ENCODE measurements at places on chromosomes 4 and X.

- no peak for DNase-seq
Observed at GRCh38 chr4:17817027-17817426, 6.2 kb downstream of the NCAPG start.

GRCh38 chr4:123699880-123700771 is 303.5 kb downstream of the SPRY1 start:
- DNase-seq: no peak

- DNase-seq: no peak
Observed at GRCh38 chrX:31356275-31357212, 284.7 kb upstream of the FTHL17 start.

DNA sequence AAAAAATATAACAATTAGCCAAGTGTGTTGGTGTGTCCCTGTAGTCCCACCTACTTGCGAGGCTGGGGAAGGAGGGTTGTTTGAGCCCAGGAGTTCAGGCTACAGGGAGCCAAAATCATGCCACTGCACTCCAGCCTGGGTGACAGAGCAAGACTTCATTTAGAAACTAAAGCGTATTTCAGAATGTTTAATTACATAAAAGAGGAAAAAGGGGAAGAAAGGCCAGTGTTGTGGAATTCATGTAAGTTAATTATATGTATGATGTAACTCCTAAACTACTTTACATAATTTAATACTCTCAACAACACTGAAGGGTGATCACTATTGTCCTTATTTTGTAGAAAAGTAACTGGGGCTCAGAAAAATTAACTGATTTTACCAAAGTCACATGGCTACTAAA is 67.2 kb upstream of the HOPX start:
- DNase-seq: no peak

DNA sequence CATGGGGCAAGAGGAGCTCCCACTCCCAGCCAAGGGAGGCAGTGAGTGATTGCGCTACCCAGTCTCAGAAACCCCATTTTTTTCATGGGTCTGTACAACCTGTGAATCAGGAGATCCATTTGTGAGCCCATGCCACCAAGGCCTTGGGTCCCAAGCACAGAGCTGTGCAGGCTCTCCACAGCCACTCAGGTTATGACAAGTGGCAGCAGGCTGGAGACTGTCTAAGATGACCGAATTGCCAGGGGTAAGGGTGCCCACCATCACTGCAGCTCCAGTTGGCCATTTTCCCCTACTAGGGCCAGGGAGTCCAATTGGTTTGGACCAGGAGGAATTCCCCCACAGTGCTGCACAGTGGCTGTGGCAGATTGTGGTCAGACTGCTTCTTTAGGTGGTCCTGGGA is 407.5 kb upstream of the KLHL4 start:
- no peak for DNase-seq

GRCh38 chr4:74624351-74625151 is 169.8 kb downstream of the BTC start:
- no peak for DNase-seq

DNA sequence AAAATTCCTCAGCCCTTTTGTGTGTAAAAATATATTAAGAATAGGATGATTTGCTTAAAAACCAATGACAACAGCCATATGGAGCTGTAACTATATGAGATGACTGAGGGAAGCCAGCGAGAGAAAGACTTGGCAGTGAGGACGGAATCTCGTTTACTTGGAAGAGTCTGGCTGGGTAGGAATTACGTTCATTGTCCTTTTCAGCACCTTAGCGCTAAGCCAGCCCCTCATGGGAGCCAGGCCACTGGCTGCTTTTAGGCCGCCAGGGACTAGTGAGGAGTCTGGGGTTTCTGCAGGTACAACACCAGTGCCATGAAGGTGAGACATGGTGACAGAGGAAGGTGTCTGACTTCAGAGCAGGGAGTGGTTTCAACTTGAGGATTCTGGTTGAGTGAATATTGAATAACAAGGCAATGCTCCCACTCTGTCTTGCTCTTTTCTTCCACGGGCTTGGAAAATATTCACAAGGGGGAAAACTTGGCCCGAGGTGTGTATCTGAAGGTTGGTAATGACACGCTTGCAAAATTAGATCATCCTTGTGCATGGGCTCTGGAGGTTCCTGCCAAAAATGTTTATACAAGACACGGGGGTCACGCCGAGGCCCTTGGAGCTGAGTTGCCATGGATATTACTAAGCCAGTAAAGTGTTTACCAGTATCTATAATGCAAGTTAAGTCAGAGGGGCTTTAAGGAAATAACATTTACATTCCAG is 17.4 kb downstream of the KLF3 start:
- no peak for DNase-seq

- no peak for DNase-seq
Observed at GRCh38 chr4:169665046-169665737, 44.8 kb downstream of the CLCN3 start.

- DNase-seq: peak; percentile 75
Observed at GRCh38 chrX:283115-283845, 2.1 kb downstream of the PLCXD1 start.

GRCh38 chrX:48002319-48002718 is 1.5 kb downstream of the ZNF182 start:
- no peak for DNase-seq

GRCh38 chrX:96182366-96182765 is 502.3 kb upstream of the DIAPH2 start:
- no peak for DNase-seq

- DNase-seq: no peak
Observed at GRCh38 chrX:45485719-45486118, 285.0 kb upstream of the DIPK2B start.

DNA sequence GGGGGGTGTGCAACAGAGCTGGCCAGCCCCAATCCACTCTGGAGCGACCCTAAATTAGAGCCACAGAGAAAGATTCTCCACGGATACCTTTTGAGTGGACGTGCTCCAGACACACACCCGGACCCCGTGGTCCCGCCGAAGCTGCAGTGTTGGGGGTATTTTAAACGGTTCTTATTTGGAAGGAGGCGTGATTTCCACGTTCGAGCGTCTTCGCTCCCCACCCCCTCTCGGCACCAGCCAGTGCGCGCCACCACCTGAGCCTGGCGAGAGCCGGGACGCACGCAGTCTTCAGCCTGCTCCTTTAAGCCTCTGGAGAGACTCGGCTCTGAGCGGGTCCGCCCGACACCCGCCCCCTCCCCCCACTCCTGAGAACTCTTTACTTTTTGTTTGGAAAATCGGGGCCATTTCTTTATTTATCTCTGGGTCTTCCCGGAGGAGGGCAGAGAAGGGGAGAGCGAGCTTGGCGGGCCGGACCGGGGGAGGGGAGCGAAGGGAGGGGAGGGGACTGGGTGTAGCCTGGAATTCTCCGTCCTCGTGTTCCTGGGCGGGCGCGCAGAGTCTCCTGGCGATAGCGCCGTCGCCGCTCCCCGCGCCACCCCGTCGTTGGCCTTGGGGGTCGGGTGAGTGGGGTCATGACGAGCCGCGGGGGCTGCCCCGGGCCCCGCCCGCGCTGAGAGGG is 668 bp upstream of the PTCHD1 start:
- DNase-seq: no peak

DNA sequence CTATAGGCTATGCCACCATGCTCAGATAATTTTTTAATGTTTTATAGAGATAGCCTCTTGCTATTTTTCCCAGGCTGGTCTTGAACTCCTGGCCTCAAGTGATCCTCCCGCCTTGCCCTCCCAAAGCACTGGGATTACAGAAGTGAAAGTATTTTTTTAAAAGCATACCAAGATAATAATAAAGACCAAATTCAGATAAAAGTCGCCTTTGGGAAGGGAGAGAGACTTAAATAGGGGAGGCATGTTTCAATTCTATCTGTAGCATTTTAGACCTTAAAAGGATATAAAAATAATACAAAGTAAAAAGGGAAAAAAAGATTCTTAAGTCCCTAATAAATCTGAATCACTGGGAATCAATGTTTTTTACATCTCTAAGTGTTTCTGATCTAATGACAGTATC is 108.9 kb downstream of the AFAP1 start:
- no peak for DNase-seq

- DNase-seq: peak; percentile 29
Observed at GRCh38 chrX:7083468-7084396, 63.8 kb upstream of the STS start.

DNA sequence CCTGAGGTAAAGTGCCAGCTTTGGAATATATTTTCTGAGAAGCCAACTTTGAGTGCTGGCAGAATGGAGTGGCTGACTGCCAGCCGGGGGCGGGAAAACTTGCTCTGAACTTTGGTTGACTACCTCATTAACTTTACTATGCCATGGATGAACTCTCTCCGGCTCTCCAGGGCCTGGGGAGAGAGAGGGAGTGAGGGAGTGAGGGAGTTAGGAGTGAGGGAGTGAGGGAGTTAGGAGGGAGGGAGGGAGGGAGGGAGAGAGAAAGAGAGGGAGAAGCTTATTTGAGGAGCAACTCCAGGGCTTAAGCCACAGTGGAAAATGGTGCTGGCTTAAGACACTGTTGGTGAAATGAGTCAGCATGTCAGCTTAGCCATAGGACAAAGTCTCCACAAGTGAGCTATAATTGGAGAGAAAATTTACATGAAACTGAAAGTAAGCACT is 280.9 kb upstream of the RPS6KA3 start:
- DNase-seq: no peak

GRCh38 chr4:21018817-21019216 is 318.6 kb downstream of the PACRGL start:
- no peak for DNase-seq

GRCh38 chrX:135168486-135168885 is 2.7 kb downstream of the CT55 start:
- no peak for DNase-seq

DNA sequence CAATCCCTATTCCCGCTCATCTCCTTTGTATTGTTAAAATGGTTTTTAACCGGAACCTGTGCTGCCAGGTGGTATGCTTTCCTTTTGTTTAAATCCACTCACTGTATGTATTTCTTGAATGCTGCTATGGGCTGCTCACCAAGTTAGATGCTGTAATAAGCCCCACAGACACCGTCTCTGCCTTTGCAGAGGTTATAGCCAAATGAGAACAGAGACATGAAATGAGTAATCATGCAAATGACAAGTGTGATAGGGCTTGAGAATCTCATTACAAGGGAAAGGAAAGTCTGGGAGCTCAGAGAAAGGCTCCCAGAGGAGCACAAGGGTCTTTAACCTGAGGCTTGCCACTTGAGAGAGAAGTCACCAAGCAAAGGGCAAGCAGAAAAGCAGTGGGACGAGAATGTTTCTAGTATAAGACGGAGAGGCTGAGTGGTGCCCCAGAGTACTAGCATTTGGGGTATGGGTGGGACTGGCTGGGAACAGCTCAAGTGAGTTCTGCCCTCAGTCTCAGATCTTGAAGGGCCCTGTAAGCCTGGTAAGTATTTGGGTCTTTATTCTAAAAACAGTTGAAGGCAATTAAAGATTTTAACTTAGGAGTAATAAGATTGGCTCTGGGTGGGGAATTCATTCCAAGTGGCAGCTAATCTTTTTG is 110.8 kb upstream of the H2AZ1 start:
- DNase-seq: no peak

GRCh38 chr4:154511981-154512380 is 20.4 kb upstream of the DCHS2 start:
- DNase-seq: no peak

GRCh38 chr4:3675251-3676115 is 90.7 kb upstream of the ADRA2C start:
- DNase-seq: no peak

DNA sequence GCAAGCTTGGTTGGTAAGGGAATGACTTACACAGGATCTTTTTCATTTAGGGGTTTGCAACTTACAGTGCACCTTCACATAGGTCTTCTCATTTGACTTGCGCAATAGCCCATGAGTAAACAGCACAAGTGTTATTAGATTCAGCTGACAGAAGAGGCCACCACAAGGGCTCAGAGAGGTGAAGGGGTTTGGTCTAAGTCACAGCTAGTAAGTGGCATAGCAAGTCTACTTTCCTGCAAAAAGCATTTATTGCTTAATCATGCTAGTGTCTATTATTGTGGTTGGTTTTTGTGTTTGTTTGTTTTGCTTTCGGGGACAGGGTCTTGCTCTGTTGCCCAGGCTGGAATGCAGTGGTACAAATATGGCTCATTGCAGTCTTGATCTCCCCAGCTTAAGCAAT is 83.3 kb downstream of the SPRY1 start:
- no peak for DNase-seq

DNA sequence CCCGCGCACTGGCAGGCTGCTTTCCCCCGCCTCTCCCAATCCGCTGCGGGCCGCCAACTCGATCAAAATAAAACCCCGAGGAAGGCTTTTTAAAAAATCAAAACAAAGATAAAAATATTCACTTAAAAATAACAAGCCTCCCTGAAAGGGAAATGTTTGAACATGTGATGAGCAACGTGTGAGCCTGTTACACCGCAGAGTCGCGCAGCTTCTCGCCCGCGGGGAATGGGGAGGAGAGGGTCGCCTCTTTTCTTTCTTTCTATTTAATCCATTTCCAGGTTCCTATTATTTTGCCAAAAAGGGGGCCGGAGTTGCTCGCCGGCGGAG is 326.0 kb upstream of the F9 start:
- no peak for DNase-seq

DNA sequence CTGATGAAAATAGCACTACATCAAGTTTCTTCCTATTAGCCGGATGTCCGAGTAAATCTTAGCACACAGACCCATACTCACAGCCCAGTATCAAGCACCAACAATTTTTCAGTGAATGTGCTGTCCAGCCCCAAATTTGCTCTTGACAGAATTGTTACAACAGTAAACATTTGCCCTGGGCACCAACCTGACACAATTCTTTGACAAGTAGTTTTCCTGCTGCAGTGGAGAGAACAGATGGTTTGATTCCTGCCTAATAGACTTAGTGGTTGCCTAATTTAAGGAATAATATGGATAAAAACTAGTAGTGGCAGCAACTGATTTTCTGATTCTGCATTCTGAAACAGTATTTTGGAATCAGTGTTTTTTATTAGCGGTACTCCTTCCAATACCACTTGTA is 253.6 kb downstream of the SLC39A8 start:
- no peak for DNase-seq

- DNase-seq: no peak
Observed at GRCh38 chrX:40140706-40141499, 43.1 kb upstream of the BCOR start.

GRCh38 chrX:131649741-131650140 is 105.9 kb downstream of the OR13H1 start:
- DNase-seq: no peak

DNA sequence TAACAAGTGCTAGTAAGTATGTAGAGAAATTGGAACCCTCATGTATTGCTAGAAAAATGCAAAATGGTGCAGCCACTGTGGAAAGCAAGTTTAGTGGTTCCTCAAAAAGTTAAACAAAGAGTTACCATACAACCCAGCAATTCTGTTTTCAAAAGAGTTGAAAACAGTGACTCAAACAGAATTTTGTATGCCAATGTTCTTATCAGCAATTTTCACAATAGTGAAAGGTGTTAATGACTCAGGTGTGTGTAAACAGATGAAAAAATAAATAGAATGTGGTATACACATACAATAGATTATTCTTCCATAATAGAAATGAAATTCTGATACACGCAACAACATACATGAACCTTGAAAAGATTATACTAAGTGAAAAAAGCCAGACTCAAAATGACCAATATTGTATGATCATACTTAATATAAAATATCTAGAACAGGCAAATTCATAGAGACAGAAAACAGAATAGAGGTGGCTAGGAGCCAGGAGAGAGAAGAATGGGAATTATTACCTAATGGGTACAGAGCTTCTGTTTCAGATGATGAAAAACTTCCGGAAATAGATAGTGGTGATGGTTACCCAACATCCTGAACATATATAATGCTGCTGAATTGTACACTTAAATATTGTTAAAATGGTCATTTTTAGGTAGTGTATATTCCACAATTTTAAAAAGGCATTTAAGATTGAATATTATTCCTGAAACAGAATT is 51.6 kb downstream of the WDFY3 start:
- DNase-seq: no peak

- no peak for DNase-seq
Observed at GRCh38 chrX:105565856-105566255, 256.5 kb upstream of the NRK start.
